ENCODE measurements at places on chromosomes 2 and 18.

GRCh38 chr2:31151501-31151900 is 13.3 kb upstream of the GALNT14 start:
- DNase-seq = no peak

GRCh38 chr2:166104773-166105172 is 23.0 kb downstream of the SCN1A start:
- no peak for DNase-seq

GRCh38 chr2:40041422-40042382 is 262.6 kb upstream of the THUMPD2 start:
- DNase-seq = no peak

DNA sequence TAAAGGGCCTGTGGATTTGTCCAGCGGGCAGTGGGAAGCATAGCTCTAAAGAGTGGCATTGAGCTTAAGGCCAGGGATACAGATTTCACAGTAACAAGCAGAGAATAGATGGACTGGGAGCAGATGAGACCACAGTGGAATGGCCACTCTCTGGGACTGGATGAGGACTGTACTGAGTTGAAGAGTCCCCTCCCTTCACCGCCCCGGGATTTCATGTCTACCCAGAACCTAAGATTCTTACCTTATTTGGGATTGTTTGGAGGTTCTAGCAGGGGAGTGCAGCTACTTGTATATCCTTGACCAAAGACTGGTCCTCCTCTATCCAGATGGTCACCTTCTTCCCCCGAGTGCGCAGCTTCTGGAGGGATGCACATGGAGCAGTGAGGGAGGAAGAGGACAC is 28.0 kb upstream of the EFEMP1 start:
- DNase-seq = no peak

GRCh38 chr2:230267556-230267955 is 42.0 kb downstream of the SP140 start:
- no peak for DNase-seq

GRCh38 chr18:39655341-39655740 is 2089.7 kb upstream of the CELF4 start:
- no peak for DNase-seq

DNA sequence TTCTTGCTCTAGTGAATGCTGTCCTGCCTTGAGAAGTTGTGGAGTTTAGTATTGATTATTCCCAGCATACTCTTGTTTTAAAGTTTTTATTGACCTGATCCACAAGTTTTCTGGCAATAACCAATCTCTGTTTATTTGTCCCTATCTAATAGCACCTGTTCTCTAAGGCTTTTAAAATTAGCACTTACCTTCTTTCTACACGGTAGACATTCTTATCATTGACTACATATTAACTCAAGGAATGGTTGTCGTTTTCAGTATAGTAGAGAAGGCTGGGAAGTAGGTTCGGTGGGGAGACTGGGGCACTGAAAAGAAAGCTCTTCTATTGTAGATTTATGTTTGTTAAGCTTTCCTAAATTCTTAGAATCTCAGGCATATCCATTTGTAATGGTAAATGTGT is 726.0 kb downstream of the DPP10 start:
- no peak for DNase-seq

GRCh38 chr2:78585871-78586270 is 439.6 kb upstream of the REG3G start:
- no peak for DNase-seq

- no peak for DNase-seq
These were observed 107.4 kb downstream of the POLR1A start for GRCh38 chr2:85998071-85998991.

GRCh38 chr2:11450791-11451190 is 15.2 kb downstream of the E2F6 start:
- no peak for DNase-seq

- no peak for DNase-seq
These were observed 27.5 kb downstream of the MYO7B start for GRCh38 chr2:127562936-127563335.

- DNase-seq = no peak
These were observed 1367.7 kb upstream of the CELF4 start for GRCh38 chr18:38933322-38933721.

DNA sequence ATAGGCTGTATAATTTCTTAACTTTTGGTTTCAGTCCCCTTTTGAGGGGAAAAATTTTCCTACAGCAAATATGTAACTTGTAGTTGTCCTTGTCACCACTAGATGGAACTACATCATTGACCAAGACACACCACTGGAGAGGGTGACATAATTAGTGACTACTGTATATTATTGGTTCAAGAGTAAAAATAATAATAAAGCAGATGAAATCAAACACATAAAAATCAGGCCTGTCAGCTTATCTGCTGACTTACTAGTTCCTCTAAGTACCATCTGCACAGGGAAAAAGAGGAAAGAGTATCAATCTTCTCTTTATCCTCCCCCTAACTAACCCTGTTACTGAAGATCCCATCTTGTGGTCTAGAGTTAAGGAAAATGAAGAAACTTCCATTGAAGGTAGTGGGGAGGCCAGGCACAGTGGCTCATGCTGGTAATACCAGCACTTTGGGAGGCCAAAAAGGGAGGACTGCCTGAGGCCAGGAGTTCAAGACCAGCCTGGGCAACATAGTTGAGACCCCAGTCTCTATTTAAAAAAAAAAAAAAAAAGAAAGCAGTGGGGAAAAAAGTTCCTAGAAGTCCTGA is 29.6 kb upstream of the ENOSF1 start:
- no peak for DNase-seq

DNA sequence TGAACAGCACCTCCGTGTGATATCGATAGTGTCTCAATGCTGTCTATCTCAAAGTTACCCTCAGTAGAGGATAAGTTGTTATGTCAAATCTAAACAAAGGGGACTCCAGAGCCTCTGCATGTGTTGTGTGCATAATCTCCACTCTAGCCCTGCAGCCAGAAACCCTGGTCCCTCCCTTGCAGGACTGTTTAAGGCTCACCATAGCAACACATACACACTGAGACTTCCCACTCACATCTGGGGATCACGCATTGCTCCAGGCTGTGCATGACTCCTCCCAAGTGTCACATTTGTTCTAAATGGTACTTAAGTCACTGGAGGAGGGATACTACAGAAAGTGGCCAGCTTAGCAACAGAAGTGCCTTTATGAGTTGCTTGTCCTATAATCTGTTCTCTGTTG is 258.6 kb upstream of the CRIM1 start:
- DNase-seq = no peak

DNA sequence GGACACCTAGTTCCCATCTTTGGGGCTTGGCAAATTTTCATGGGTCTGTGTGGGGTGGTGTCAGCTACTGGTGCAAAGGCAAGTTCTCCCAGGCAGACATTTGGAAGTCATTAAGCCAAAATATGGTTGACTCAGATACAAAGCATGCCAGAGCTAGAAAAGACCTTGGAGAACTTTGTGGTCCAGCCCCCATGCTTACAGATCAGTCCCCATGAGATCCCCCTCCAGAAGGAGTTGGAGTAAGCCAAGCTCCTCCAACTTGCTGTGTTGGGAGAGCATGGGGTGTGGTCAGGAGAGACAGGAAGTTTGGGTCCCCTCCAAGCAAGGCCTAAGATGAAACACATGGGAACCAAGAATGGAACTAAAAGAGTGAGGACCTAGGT is 224.5 kb downstream of the CYP26B1 start:
- DNase-seq = no peak

GRCh38 chr18:9927392-9928063 is 13.7 kb downstream of the VAPA start:
- no peak for DNase-seq

DNA sequence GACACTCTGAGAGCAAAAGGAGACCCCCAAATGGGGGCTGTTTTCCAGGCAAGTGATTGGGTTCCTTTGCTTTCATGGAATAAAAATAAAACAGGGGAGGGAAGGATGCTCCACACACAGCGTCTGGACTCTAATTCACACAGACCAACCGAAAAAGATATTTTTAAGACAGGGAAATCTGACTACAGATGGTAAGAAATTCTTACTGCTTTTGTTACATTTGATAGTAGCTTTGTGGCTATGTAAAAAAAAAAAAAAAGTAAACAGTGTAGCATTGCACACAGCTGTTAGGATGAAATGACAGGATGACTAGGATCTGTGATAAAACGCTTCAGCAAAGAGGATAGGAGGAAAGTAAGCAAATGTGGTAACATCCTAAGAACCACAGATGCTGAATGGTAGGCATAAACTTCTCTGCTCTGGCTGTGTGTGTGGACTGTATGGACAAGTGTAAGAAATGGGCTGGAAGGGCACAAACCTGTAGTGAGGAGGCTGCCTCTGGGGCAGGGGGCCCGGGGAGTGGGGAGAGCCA is 207.6 kb downstream of the ANAPC1 start:
- DNase-seq = no peak

GRCh38 chr2:195479407-195479806 is 177.6 kb upstream of the SLC39A10 start:
- DNase-seq = no peak

DNA sequence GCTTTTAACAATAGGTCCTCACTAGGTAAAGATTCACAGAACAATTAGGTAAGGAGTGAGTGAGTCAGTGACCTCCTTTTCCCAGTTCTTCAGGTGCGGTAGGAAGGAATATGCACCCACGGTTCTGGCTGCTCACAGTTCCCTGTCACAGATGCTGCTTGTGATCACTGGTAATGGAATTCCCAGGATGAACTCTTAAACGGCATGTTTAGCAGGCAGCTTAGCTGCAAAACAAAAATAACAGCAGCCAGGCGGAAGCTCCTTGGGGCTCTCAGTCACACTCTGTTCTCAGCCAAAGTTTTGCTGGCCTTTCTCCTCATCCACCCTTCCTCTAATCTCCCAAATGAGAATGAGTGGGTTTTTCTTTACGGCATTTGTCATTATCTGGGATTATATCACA is 274.5 kb downstream of the MYT1L start:
- no peak for DNase-seq

- DNase-seq = no peak
These were observed 250.6 kb downstream of the CYP26B1 start for GRCh38 chr2:71897137-71897480.

- DNase-seq = no peak
These were observed 68.7 kb upstream of the CABLES1 start for GRCh38 chr18:23066504-23067039.

DNA sequence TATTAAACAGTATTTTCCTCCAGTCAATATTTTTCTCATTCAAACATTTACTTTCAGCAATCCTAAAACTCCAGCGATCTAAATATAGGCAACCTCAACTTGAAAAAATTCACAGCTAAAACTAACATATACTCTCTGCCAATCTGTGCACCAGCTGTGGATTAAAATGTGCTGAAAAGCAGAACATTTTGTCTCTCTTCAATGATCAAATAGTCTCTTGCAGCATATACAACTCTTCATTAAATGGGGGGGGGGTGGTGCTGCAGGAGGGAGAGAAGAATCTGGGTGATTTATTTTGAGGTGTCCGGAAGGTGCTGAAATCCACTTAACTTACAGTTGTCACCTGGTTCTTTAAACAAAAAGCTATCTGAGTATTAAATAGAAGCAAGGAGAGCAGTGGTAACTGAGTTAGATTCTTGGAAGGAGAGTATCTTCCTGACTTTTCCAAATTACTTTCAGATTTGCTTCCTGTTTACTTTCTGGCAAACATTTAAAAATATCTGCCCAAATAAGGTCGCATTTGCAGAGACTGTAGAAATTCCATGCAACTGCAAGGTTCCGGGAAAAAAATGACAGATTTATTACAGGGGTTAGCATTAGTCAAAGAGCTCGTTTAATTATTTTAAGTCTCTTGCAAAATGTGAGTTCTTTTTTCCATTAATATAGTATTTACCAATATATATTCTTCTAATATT is 904.7 kb upstream of the ACVR2A start:
- no peak for DNase-seq

DNA sequence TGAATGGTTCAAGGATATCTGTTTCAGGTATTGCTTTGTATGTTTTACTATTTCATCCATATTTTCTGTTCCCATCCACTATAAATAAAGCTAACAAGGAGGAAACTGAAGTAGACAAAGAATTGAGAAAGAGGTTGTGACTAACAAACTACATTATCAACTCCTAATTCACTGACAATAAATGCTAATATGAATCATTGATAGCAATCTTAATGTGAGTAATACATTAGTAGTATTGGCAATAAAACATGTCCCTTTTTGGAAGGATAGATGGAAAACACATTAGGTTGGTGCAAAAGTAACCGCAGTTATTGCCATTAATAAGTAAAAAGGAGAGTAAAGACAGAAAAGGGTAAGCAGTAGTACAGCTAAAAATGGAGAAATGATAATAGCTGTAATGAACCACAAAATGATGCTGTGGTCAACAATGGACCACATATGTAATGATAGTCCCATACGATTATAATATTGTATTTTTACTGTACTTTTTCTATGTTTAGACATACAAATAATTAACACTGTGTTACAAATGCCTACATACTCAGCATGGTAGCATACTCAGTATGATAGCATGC is 104.7 kb downstream of the THADA start:
- no peak for DNase-seq

DNA sequence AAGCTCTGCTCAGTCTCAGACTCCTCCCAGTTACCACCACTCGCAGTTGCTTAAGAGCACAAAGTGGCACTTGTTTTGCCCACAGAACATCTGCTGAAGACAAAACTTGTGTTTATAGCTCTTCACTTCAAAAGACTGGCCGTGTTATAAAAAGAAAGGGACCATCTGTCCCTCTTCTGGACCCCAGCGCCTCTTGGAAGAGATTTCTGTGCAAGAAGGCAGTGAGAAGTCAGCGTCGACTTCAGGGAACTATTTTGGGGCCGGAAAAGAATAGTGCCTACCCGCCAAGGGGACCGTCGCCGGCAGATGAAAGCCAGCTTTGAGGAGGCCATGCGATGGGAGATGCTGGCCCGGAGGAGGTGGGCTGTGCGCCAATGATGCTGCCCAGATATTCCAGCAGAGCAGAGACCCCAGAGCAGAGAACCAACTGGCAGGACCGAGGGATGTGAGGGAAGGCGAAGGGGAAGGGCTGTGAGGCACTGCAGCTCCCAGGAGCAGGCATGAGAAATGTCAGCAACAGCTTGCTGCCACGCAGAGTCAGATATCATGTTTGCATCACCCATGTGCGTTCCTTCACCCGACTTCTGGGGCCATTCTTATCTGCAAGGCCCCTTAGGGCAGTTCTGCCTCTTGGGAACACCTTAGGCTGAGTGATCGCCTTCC is 270.9 kb downstream of the ATAD2B start:
- DNase-seq = no peak

DNA sequence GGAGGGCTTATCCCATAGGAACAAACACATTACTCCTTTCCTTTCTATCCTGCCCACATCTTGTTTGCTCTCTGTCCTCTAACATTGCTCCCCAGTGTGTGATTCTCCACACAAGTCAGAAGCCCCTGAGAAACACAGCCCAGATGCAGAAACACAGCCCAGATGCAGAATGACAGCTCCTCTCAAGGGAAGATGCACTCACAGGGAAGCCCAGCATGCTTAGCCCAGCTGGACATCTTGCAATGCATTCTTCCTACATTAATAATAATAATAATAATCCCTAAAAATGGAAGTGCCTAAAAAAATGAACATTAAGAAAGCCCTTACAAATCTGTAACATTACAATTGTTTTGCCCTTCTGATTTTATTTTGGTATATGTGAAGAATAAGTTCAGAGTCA is 172.1 kb downstream of the CBLN2 start:
- DNase-seq = no peak

DNA sequence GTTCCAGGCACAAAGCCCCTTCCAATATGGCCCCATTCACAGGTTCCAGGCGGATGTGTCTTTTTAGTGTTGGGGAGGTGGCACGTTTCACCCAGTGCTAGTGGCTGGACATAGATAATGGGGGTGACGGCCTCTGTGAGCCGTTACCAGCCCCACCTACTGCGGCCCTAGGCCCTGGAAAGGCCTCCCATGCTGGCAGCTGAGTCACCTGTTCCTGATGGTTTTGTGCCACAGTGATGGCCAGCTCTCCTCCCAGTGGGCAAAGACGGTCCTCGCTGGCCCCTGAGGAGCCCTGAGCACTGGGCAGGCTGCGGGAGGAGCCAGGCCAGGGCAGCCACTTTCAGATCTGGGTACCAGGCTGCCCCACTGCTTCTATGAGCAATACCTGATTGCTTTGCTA is 40.0 kb upstream of the GPC1 start:
- no peak for DNase-seq

Data from activated T-cell treated with anti-CD3 and anti-CD28 coated beads, Interleukin-2, amount 50 U/mL, for 48 hours (primary cell).